Aorta (tissue), 5 donors: ENCODE measurements at places on chromosomes 12 and 14. TPM values are rescaled to one million over a fixed set of nuclear protein-coding genes. Genes with fewer than 3 reads are reported as not detected.

MYO1H gene
- total RNA-seq, result not detected

SDS gene
- total RNA-seq, result 4.4 TPM

MYH6 gene
- total RNA-seq, result not detected

KRT73 gene
- not detected for total RNA-seq

PAX9 gene
- 0.48 TPM for total RNA-seq

BICDL1 gene
- total RNA-seq, result 1.3 TPM

PLEK2 gene
- total RNA-seq, result 1.3 TPM

GALNT9 gene
- 0.84 TPM for total RNA-seq

ACOT4 gene
- 0.39 TPM for total RNA-seq

SIX6 gene
- total RNA-seq, result not detected

FOXM1 gene
- 0.84 TPM for total RNA-seq

NOC4L gene
- 10.8 TPM for total RNA-seq

SLC25A47 gene
- not detected for total RNA-seq

CPNE6 gene
- total RNA-seq, result 0.99 TPM

GRCh38 chr12:105204916-105205315 is 31.1 kb downstream of the APPL2 start:
- DNase-seq, result no peak

GRCh38 chr14:40413136-40413535 is 980.9 kb upstream of the FBXO33 start:
- no peak for DNase-seq

DNA sequence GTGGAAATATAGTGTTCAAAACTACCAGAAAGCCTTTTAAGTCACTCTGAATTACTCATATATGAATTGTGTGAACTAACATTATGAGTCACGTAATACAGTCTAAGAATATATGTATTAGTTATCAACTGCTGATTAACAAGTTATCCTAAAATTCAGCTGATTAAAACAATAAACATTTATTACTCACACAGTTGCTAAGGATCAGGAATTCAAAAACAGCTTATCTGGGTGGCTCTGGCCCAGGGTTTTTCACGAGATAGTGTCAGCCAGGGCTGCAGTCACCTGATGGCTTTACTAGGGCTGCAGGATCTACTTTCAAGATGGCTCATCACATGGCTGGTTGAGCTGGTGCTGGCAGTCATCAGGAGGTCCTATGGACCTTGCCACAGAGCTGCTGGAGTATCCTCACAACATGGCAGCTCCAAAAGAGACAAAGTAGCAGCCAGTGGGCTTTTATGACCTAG is 36.5 kb downstream of the CORO1C start:
- DNase-seq, result no peak

GRCh38 chr12:88142610-88142991 is 494 bp downstream of the TMTC3 start:
- peak; percentile 80 for DNase-seq

- no peak for DNase-seq
Observed at GRCh38 chr12:110809149-110809548, 37.6 kb upstream of the CCDC63 start.

GRCh38 chr14:100885196-100885595 is 18.3 kb downstream of the RTL1 start:
- DNase-seq, result no peak

GRCh38 chr14:106318700-106319099 is 792.3 kb downstream of the TMEM121 start:
- DNase-seq, result no peak

DNA sequence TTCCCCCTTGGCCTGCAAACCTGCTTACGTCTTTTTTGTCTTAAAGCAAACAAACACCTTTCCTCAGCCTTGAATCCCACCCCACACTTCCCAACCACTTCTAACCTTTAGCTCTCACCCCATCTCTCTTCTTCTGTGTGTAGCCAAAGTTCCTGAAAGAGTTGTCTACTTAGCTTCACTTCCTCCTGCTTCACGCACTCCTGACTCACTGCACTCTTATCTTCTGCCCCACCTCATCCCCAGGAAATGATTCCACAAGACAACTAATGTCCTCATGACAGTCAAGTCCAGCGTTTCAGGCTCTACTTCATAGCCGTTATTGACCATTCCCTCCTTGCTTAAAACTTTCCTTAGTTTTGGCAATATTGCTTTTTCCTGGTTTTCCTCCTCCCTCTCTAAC is 22.4 kb downstream of the EIF2B2 start:
- no peak for DNase-seq

DNA sequence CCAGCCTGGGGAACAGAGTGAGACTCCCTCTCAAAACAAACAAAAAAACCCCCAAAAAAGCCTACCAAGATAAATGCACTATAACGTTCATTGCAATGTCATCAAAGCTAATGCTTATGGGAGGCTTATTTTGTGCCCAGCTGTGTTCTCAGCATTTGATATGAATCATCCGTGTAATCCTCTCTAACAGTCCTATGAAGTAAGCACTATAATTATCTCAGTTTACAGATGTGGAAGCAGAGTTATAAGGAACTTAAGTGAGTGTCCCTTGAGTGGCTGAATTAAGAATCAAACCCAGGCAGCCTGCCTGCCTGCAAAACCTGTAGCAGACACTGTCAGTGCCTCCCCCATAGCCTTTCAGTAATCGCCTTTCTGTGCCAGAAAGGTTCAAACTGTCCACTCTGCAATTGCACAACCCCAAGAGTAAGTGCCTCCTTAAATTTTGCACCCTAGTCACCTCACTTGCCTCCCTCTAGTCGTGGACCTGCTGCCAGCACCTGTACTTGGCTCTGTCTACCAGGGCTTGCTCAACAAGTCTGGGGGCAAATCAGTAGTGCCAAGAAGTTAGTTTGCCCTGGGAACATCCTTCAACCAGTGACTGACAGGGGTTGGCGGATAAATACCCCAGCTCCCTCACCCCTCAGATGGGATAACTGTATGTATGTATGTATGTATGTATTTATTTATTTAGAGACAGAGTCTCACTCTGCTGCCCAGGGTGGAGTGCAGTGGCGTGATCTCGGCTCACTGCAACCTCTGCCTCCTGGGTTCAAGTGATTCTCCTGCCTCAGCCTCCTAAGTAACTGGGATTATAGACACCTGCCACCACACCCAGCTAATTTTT is 23.8 kb upstream of the PPP1CC start:
- DNase-seq, result no peak

GRCh38 chr12:125221602-125222001 is 156.4 kb downstream of the AACS start:
- DNase-seq, result no peak

DNA sequence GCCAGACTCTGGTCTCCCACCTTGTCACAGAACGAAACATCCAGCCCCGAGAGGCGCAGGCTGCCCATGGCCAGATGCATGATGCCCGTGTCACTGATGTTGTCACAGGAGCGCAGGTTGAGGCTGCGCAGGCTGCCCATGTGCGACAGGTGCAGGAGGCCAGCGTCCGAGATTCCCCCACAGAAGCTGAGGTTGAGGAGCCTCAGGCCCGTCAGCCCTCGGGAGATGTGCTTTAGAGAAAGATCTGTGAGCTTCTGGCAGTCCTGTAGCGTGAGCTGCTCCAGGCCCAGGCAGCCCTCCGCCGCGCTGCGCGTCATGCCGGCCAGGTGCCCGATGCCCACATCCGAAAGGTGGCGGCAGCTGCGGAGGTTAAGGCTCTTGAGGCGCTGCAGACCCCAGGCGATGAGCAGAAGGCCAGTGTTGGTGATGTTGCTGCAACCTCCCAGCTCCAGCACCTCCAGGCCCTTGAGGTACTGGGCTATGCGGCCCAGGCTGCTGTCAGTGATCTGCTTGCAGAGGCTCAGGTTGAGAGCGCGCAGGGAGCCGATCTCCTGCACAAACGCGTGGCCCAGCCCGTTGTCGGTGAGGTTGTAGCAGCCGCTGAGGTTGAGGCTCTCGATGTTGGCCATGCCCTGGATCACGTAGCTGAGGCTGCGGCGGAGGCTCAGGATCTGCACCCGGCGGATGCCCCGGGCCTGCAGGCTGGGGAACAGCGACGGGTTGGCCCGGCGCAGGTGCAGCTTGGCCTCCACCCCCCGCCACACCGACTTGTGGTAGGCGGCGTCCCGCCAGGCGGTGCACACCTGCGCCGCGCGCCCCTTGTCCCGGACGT is 991 bp downstream of the FBXL14 start:
- peak; percentile 65 for DNase-seq

DNA sequence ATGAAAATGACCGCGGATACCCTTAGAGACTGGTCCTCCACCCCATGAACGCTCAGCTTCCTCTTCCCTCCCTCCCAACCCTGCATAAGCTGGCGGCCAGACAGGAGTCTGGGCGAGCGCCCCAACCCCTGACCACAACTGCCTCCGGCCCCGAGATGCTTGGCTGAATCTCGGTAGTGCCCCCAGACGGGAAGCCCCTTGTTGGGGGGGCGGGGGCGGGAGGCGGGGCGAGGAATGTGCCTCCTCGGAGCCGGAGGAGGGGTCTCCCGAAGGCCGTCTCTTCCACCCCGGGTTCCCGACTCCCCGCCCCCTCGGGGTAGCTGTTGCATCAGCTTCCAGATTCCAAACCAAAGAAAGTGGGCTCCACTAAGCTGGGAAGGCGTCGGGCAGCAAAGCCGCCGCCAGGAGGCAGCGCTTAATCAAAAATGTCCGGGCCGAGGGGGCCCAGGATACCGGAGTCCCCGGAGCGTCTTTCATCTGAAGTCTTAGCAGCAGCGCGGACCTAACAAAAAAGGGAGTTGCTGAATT is 7.1 kb upstream of the MRPL52 start:
- DNase-seq, result peak; percentile 94

- peak; percentile 47 for DNase-seq
Observed at GRCh38 chr14:104897330-104898194, 27.1 kb upstream of the PLD4 start.

DNA sequence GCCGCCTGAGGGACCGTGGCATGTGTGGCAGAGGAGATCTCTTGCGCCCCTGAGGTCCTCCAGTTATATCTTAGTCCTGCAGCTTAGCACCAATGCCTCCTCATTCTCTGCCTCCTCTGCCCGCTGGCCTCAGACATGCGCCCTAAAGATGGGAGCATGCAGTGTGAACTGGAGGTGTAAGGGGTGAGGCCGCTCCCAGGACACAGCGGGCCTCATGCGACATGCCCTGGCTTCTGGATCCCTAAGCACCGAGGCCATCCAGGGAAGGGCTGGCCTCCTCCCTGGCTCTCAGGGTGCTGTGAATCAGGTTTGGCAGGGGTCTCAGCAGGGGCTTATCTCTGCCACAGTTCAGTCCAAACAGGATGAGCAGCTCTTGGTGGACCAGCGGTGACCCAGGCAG is 86.9 kb downstream of the CACNA1C start:
- DNase-seq, result no peak

- no peak for DNase-seq
Observed at GRCh38 chr14:21268617-21269251, 508 bp downstream of the HNRNPC start.

- DNase-seq, result no peak
Observed at GRCh38 chr12:9391815-9392214, 183.6 kb upstream of the PZP start.

DNA sequence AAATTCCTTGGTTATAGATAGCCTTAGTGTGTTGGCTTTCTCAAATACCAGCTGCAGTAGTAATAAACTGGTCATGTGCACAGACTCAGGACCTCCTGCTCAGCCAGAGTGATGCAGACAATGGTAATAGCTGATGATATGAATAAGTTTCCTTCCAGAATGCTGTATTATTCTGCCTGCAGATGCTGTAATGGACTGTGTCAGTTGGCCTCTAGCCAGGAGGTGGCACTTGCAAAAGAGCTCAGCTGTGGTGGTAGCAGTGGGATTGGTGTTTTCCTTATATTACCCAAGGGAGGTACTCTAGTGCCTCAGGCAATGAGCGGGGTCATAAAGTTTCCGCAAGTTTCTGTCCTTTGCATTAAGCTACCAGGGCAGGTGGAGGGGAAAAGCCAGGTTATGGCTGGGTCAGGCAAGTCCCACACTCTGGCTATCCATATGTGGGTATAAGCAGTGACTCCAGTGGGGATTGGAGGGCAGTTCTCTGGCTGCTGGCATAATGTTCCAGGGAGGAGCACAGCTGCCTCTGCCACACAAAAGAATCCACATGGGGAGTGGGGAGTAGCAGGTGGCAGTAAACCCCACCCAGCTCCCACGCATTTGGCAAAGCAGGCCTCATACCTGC is 14.0 kb upstream of the MUCL1 start:
- DNase-seq, result no peak

DNA sequence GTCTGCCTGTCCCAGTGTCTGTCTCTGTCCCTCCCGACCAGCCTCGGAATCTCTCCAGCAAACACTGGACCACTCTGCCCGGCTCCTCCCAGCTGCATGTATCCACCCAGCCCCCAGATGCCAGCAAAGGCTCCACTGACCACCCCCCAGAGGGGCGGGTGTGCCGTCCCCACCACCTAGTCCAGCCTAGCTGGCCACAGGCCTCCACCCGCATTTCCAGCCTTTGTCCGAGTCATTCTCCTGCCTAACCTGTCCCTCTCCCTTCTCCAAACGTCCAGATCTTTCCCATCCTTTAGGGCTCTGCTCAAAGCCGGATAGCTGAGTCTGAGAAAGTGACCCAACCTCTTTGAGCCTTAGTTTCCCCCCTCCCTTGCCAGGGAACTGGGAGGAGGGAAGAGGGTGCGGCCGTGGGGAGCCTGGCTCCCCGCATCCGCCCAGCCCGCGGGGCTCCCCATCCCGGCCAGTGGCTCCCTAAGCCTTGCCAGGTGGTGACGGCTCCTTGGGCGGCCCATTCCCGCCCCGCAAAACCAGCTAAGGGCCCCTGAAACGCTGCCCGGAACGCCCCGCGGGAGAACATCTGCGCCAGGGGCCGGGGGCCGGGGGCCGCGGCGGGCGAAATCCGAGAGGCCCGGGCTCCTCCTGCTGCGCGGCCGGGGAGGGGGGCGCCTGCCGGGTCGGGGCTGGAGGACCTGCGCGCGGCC is 34.6 kb upstream of the ANKRD9 start:
- no peak for DNase-seq

- peak; percentile 60 for DNase-seq
Observed at GRCh38 chr14:105853089-105853906, 326.9 kb downstream of the TMEM121 start.

- DNase-seq, result no peak
Observed at GRCh38 chr12:62947364-62947763, 12.4 kb upstream of the PPM1H start.

GRCh38 chr14:77123381-77124325 is 17.9 kb downstream of the ZDHHC22 start:
- DNase-seq, result no peak

- DNase-seq, result no peak
Observed at GRCh38 chr12:84604551-84604950, 308.0 kb downstream of the SLC6A15 start.

- peak; percentile 53 for DNase-seq
Observed at GRCh38 chr14:103653805-103654204, 24.8 kb downstream of the KLC1 start.

GRCh38 chr12:94458877-94459727 is 565 bp downstream of the CEP83 start:
- DNase-seq, result no peak

DNA sequence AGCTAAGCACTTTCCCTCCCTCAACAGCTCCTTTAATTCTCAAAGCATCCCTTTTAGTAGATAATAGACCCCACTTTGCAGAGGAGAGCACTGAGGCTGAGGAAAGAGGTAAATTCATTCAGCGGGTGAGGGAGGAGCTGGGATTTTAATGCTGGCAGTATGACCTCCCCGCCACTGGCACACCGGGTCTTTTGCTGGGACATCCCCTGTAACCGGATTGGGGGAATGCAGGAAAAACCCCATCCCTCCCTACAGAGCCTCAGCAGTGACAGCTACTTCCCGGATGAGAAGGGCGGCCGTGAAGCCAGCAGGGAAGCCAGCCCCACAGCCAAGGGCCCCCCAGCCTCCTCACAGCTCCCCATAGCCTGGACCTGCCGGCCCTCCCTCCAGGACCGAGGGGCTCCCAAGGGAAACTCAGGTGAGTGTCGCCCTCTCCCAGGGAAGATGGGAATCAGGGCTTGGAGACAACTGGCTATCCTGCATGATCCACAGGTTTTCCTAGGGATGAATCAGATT is 12.1 kb downstream of the ZBTB39 start:
- DNase-seq, result no peak
